Activated CD8-positive, alpha-beta memory T cell treated with anti-CD3 and anti-CD28 coated beads, Interleukin-2, amount 10 ng/mL, durations not matched to agents 7 days and 5 days (primary cell): ENCODE measurements at places on chromosomes 11 and 22. TPM values are rescaled to one million over a fixed set of nuclear protein-coding genes. Genes with fewer than 3 reads are reported as not detected.

TMEM86A gene
- total RNA-seq, result 0.98 TPM

FOLR3 gene
- not detected for total RNA-seq

CLDN5 gene
- total RNA-seq, result not detected

C11orf68 gene
- 27.5 TPM for total RNA-seq

OR5B12 gene
- not detected for total RNA-seq

GUCY1A2 gene
- not detected for total RNA-seq

SART1 gene
- 79.7 TPM for total RNA-seq

C22orf23 gene
- not detected for total RNA-seq

FAM181B gene
- total RNA-seq, result not detected

NPAS4 gene
- total RNA-seq, result not detected

C11orf86 gene
- not detected for total RNA-seq

UBQLN3 gene
- 0.12 TPM for total RNA-seq

PANX3 gene
- not detected for total RNA-seq

CECR2 gene
- 0.02 TPM for total RNA-seq

HTR3A gene
- not detected for total RNA-seq

SOX6 gene
- total RNA-seq, result 0.21 TPM

TMEM191C gene
- total RNA-seq, result 1.1 TPM

SYNGR1 gene
- 16.0 TPM for total RNA-seq

RAB6A gene
- 94.2 TPM for total RNA-seq

APOL5 gene
- total RNA-seq, result not detected

OSBP2 gene
- 4.3 TPM for total RNA-seq
